ENCODE measurements at places on chromosomes 2 and 18.

DNA sequence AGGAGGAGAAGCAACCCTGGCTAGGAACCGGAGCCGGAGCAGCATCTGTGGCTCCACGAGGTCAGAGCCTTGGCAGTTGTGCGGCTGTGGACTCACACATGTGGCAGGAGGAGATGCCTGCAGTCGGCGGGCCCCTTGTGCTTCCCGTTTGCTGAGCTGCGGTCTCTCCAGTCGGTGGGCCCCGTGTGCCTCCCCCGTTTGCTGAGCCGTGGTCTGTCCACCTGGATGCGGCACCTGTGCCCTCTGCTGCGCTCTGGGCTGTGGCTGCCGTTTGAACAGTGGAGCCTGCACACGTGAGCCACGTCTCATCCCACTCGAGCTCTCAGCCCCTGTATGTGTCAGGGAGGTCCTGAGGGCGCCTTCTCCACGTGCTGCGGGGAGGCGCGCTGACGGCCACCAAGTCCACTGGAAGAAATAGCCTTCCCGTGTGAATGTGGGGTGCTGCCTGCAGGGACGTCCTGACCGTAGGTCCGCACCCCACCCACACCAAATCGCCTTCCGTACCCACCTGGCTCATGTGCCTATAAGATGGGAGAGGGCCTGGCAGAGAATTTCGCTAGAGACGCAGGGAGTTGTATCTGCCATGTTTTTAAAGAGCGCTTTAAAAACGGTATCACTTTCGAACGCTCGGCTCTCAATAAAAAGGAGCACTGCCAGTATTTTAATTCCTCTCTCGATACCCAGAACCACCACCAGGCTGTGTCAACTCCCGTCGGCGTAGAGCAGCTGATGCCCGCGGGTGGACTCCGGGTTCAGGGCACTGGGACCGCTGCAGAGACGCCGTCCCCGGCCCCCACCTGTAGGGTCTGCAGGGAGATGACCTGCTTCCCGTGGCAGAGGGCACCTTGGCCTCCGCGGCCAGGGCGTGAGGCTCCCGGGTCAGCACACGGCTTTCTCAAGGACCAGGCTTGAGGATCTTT is 117.0 kb downstream of the NFATC1 start:
- no peak for DNase-seq

DNA sequence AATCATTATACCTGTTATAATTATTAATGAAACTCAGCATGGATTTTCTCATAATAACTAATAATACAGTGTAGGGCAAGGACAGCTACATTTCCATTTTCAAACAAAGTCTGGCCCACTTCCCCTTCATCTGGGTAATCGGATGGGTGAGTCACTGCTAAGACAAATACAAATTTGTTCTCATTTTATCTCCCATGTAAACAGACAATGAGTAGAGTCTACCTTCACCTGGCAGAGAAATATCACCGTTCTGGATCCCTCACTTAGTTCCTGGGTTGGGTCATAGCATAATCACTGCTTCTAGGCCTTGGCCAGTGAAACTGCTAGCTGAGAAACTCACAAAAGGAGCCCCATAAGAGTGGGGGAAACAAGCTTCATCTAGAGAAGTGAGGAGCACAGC is 9.2 kb downstream of the CNTNAP5 start:
- DNase-seq: no peak

DNA sequence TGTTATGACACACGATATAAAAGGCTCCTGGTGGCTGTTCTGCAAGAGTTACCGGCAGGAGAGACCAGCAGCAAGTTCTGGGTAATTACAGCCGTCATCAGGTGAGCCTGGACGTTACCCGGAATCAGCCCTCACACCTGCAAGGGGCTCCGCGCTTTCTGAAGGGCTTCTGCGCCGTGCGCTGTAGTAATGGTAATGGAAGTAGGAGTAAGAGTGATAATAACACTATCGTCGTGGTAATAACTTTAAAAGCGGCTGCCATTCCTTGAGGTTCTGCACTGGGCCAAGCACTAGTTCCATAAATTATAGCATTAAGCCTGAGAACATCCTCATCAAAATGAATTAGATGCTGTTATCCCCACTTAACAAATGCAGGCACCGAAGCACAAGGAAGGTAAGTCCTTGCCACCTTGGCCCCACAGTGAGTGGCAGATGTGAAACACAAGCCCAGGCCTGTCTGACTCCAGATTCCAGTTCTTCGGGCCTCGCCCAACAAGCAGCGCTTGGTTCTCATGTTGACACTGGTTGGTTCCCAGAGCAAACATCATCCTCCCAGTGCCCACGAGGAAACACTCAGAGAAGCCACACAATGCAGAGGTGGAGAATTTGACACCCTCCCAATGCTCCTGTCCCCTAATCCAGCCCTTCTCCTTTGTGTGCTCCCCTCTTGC is 205.2 kb downstream of the EIPR1 start:
- no peak for DNase-seq

- no peak for DNase-seq
Observed at GRCh38 chr2:105954891-105955290, 210.2 kb downstream of the NCK2 start.

- no peak for DNase-seq
Observed at GRCh38 chr2:230068016-230068650, 591 bp downstream of the SLC16A14 start.

DNA sequence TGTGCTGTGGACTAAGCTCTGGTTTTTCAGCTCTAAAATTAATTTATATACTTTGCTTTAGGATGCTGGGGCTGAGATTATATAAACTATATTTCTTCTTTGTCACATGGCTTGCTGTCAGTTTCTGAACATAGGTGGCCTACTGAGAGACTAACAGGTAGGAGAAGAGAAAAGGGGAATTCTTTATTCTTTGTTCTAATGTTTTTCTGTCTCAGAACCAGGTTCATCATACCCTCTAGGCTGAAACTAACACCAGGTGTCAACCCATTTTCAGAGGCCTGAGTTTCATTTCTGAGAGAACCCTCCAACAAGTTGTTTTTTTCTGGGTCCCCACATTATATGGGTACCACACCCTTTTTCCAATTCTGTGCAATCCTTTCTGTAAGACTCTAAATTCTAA is 843.6 kb downstream of the TRIB2 start:
- DNase-seq: no peak

DNA sequence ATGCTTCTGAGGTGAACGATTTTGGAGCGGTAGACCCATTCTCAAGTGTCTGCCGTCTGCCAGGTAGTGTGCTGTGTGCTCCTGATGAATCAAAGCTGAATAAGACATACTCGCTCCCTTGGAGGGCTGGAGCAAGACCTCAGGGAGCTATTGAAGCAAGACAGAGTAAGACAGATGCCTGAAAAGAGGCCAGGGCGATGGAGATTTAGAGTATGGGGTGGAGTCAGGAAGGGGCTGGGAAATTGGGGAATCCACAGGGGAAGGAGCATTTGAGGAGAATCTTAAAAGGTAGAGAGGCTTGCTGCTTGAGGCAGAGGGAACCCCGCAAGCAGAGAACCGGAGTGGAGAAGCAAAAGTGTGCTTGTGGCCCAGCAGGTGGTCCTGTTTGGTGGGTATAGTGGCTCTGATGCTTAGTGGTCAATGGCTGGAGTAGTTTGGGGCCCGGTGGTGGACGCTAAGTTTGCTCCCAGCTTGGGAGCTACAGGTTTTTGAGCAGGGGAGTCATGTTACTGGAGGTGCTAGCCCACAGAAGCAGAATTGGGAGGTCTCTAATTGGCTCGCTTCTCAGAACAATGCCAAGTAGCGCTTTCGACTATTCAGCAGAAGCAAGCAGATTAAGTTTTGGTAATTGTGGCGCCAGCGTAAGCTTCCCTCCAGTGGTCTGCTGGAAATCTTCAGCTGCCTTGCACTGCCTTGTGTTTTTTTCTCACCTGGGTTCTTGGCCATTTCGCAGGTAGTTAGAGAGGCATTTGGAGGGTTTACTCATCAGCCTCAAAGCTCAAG is 2.0 kb downstream of the CNNM4 start:
- no peak for DNase-seq

GRCh38 chr2:168699844-168700417 is 102.5 kb upstream of the NOSTRIN start:
- DNase-seq: peak; percentile 41

DNA sequence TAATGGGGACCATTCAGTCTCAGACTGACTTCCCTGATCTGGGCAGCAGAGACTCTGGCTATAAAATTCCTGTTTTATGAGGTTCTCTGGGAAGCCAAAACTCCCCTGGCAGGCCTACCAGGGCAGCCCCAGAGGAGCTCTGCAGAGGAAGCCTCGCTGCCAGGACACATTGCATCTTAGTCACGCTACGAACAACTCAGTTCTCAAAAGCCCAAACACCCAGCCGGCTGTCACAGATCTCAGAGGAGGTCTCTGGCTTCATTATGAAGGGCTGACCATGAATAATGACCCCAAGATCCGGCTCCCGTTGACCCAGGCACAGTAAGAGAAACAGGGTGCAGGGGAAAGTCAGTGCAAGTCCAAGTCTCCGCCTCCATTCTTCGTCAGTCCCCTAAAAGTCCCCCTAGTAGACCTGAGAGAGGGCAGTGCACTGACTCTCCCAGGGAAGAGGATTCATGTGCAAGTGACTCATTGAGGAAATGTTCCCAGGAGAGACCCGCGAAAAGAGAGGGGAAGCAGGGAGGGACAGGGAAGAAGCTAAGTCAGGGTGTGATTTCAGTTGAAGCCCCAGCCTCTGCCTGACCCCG is 212.3 kb downstream of the CYP26B1 start:
- DNase-seq: peak; percentile 42

Measured in AG09319 (cell line).